ENCODE measurements at places on chromosomes 7 and 10.

GRCh38 chr10:10778959-10779358 lies 238.7 kb upstream of the CELF2 start:
- no peak for DNase-seq

- DNase-seq, result no peak
Observed at GRCh38 chr7:130942211-130942964, 208.4 kb upstream of the KLF14 start.

DNA sequence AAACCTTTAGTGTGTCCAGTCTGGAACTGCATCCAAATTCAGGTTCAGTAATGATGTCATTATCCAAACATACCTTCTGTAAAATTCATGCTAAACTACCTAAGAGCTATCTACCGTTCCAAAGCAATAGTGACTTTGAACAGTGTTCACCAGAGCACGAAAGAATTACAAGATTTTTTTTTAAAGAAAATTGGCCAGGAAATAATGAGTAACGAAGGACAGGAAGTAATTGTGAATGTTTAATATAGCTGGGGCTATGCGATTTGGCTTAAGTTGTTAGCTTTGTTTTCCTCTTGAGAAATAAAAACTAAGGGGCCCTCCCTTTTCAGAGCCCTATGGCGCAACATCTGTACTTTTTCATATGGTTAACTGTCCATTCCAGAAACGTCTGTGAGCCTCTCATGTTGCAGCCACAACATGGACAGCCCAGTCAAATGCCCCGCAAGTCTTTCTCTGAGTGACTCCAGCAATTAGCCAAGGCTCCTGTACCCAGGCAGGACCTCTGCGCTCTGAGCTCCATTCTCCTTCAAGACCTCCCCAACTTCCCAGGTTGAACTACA lies 694 bp upstream of the FAS start:
- DNase-seq, result no peak

DNA sequence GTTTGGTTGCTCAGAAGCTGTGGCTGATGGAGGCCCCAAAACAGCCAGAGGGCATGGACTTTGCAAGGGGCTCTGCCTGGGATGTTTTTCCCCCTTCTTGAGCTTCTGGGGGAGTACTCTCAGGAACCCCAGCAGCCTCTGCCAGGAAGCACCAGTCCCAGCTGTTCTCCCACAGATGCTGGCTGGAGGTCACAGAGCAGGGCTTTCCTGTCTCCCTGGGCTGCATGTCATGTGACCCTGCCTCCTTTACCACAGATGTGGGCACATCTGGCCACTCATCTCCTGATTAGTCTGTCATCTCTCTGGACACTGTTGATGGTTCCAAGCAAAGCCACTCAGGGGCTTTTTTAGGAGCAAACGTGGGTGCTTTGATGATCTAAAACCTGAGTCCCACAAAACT lies 136.7 kb downstream of the NEURL1 start:
- no peak for DNase-seq

DNA sequence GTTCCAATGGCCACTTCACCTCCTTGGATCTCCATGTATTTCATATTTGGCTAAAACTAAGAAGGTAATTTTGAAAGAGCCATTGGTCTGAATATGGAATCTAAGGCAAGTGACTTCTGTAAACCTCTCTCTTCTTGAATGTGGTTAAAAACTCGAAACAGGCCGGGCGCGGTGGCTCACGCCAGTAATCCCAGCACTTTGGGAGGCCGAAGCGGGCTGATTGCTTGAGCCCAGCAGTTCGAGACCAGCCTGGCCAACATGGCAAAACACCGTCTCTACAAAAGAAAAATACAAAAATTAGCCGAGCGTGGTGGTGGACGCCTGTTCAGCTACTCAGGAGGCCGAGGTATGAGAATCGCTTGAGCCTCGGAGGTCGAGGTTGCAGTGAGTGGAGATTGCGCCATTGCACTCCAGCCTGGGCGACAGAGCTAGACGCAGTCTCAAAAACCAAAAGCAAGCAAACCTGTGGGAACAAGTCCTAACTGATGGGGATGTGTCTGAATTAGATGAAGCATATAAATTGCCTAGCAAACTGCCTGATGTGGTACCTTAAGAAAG lies 2.2 kb downstream of the LANCL2 start:
- DNase-seq, result no peak

- DNase-seq, result peak; percentile 29
Observed at GRCh38 chr7:148699024-148699781, 500 bp downstream of the CUL1 start.

DNA sequence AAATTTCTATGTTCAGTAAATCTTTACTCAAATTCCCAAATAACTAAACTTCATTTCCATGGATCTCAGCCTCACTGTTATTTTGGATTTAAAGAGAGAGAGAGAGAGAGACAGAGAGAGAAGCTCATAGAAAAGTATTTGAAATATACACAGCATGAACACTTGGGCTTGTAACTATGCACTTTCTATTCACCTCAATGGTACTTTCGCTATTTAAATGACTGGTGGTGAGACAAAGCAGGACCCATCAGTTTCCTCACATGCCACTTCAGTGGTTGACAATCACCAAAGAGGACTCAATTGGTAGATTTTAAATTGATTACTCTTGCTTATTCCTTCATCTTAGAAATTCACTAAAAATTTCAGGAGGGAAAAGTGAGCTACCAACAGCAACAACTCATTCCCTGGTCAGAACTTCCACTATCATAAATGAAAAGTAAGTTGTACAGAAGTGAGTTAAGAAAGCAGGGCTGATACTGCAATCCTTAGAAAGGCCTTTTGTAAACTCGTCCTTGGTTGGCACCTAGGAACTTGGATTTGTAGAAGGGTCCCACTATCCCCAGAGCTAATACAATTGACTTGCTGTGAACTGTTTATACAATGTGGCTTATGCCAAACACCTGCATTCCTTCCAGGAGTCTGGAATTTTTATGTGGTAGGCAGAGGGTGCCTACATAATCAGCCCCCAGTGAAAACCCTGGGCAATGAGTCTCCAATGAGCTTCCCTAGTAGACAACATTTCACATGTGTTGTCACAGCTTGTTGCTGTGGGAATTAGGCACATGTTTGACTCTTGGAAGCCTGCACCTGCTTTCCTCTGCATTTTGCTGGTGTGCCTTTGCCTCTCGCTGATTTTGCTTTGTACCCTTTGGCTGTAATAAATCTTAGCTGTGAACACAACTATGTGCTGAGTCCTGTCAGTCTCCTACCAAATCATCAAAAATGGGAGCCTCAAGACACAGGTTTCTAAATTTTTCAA lies 10.8 kb downstream of the ERLIN1 start:
- DNase-seq, result no peak

DNA sequence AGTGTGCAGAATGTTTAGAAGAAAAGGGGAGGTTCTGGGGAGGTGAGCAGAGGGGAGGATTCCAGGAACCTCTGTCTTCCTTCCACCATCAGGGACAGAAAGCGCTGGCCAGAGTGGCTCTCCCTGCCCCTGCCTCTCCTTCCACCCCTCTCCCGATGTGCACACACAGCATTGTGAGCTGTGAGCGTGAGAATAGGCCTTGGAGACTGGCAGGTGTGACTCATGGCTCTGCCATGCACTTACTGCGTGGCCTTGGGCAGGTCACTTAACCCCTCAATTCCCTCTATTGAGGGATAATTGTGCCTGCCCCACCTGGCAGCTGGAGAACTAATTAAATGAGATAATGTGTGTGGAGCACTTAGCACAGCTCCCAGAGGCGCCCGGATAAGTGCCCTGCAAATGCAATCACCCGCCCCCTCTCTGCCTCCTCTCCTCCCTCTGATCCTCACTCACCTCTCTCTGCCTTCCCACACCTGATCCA lies 115.4 kb downstream of the ZMIZ1 start:
- no peak for DNase-seq

DNA sequence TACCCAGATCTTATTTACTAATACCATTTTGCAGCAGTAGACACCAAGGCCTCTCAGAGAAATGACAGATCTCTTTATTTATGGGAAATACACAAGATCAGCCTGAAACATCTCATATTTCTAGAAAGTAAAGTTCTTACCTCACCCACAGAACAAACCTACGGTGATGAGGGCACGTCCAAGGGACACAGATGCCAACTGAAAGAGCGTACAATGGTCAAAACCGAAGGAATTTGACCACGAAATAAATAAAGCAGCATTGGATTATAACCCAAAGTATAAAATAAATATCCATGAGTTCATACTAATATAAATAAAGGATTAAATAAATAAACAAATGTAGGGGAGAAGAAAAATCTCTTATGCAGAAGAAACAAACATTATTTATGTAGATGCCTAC lies 747.0 kb downstream of the TNS3 start:
- no peak for DNase-seq

DNA sequence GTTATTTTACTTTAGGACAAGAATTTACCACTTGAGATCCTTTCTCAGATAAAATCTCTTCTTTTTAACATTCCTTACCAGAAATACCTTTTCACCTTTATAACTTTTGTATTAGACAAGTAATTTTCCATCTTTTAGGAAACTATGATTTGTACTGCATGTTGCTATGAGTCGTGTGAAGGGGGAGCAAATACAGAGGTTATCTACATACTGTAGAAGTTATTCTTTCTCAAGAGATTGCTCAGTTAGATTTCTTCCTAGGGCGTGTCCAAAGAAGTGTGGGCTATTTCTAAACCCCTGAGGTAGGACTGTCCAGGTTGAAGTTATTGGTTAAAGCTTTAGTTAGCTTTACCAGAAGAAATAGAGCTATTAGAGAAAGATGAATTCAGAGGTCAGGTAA lies 30.2 kb upstream of the ARHGAP12 start:
- no peak for DNase-seq

GRCh38 chr10:69457771-69458237 lies 6.5 kb downstream of the TSPAN15 start:
- DNase-seq, result no peak

DNA sequence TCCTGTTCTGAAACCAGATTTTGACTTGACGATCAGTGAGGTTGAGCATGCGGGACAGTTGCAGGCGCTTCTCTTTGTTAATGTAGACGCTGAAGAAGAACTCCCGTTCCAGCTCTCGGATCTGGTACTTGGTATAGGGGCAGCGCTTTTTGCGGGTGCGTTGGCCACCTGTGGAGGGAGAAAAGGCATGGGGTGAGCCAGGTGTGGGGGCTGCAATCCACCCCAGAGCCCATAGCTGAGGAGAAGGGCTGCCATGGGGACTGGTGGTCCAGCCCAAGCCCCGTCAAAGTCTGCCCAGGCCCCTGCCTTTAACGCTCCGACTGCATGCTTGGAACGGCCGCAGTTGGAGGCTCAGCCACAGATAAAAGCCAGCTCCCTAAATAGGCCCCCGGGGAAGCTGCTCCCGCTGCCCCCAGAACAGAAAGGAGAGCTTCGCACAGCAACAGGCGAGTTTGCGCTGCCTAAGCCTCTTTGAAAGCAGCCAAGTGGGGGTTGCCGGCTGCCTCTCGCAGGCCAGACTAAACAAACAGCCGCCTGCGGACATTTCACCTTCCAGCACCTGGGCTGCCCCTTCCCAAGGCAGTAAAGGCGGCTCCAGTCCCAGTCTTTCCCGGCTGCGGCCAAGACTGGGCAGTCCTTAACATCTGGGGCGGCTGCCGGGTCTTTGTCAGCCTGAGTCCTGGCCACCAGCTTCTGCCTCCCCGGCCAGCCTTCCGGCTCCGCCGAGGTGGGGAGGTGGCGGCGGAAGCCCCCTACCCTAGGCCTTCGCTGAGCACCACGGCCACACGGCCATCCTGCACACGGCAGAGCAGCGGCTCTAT lies 2.0 kb downstream of the HOXA11 start:
- DNase-seq, result no peak

DNA sequence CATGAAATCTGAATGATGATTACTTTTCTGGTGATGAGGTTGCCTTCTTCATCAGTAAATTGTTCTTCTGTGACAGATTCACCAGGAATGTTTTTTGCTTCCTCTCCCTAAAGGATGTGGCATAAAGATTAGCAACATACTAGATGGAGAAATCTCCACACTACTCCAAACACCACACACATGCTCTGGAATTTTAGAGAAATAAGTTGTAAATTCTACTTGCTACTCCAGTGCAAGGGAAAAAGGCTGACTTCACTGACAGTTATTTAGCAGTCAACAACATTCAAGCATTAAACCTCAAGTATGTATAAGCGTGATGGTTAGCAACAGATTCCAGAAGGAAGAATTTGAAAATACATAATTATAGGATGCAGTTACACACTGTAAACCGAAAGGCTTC lies 137.9 kb upstream of the CCDC6 start:
- no peak for DNase-seq

GRCh38 chr7:76330261-76330660 lies 27.8 kb downstream of the HSPB1 start:
- no peak for DNase-seq

DNA sequence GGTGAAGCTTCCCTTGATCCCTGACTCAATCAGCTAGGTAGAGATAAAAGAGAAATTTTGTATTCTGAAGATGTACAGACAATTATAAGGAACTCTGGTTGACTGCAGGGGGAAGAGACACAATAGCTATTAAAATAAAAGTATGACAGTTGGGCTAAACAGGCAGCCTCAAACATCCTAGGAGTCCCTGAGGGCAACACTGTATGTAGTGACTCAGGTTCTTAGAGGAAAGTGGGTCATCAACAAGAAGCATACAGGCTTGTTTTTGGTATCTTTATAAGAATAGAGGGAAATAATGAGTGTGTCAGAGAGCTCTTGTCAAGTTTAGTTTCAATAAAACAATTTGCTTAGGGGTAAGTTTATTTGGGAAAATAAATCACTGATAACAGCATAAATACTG lies 150.3 kb downstream of the AUTS2 start:
- DNase-seq, result no peak

GRCh38 chr10:17006631-17007417 lies 122.8 kb downstream of the CUBN start:
- DNase-seq, result no peak

DNA sequence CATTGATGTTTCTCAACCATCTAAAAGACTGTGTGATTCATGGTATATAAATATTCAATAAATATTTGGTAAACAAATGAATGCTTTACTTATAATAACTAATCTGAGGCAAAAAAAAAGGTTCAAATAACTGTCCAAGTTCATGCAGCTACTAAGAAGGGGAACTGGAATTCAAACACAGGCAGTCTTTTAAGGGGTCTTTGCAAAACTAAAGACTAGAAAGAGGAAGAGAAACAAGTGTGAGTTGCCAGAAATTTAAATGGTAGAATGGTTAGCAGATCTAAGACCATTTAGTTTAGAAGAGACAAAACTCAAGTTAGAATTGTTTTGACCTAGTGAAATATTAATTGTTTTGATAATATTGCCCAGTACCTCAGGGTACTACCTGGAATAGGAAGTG lies 642.0 kb upstream of the LRRN3 start:
- DNase-seq, result no peak

- no peak for DNase-seq
Observed at GRCh38 chr7:140639366-140640053, 1.1 kb downstream of the DENND2A start.

DNA sequence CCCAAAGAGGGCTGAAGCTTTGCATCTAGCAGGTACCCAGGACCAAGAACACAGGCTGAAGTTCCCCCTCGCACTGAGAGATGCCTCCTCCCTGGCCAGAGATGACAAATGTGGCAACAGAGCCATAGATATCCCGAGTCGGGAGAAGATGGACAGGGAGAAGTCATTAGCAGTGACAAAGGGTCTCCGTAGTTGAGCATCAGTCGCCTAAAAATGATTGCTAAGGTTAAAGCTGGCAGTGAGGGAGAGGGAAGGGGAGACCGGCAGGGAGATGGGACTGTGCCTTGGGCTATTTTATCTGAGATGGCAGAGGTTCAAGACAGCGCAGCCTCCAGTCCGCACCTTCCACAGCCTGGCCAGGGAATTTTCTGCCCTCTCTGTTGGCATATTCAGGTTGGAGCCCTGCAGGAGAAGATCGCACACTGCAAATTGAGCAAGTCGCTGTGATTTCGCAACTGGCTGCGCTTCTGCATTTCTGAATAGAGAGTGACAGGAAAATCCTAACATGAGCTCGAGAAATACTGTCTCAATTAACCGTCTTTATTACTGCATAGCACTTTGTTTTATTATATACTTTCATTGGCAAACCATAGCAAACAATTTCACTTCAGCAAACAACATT lies 238.9 kb upstream of the GPR26 start:
- DNase-seq, result no peak

Data from activated T-cell treated with anti-CD3 and anti-CD28 coated beads for 1 hour (primary cell).